ENCODE measurements at places on chromosomes 7 and 10.

GRCh38 chr10:26439406-26440087, 1.4 kb downstream of the APBB1IP start:
- no peak for DNase-seq

DNA sequence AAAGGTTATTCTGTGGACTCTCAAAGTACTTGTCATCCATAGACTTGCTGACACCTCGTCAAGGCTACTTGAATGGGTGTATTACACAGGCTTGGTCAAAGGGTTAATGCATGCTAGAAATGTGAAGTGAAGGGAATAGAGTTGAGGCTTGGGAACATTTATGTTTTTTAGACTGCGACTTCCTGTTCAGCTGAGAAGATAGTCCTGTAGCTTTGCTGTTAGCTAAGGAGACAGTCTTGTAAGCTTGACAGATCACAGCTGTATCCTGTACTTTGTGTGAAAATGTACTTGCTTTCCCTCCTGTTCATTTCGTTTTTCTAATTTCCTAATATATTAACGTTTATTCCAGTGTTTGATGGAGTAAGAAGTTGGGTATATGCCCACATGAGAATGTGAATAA, 52.1 kb downstream of the ADD3 start:
- no peak for DNase-seq

DNA sequence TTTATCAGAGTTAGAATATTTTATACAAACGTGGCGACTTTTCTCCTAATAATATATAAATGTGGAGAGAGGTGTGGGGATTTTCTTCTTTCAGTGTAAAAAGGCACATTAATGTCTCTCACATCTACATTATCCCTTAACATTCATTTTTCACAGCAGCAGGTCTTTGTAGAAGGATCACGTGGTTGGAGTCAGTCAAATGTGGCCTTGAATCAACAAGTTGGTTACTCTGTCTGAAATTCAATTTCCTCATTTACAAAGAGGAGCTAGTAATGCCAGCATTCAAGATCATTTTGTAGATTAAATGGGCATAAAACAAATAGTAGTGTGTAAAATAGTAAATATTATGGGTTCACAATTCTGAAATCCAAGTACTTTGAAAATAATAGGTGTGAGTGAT, 183.1 kb upstream of the SEMA3E start:
- no peak for DNase-seq

DNA sequence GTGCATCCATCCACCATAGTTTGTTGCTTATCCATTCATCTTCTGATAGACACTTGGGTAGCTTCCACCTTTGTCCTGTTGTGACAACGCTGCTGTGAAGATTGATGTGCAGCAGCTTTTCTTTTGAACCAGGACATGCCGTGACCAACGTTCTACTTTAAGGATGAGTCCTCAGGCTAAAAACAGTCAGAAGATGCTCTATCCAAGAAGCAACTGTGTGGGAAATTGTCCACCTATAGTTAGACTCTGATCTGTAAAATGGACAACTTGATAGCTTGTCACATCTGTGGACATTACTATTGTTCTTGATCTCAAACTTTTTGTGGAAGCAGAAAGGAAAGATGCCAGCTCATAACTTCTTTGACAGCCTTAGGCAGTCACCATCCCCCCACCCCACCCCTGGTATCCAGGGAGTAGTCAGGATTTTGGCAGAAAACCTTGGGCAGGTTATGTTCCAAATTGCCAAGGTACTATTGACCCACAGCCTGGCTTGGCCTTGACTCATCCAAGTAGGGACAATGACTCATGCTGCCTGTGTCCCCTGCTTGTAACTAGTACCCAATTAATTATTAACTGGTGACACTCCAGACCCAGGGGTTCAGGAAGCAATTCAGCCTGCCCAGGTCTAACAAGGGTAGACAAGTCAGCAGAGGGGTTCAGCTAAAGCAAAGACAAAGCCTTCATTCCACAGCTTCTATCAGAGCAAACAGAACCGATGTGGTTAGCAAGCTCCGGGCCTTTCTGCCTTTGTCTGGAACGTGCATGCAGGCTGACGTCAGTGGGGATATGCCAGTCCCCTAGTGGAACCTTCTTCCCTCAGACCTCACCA, 99.6 kb upstream of the ANLN start:
- no peak for DNase-seq

DNA sequence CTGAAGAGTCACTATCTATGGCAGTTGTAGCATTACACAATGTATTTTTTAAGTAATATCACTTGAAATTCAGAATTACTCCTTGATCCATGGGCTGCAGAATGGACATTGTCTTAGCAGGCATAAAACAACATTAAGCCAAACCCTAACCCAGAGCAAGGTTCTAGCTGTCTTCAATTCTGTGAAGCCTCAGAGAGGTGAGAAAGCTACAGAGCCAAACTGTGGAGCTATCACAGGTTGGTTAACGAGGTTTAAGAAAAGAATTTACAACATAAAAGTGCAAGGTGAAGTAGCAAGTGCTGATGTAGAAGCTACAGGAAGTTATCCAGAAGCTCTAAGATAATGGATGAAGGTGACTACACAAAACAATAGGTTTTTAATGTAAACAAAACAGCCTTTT, 582.7 kb upstream of the POT1 start:
- no peak for DNase-seq

GRCh38 chr7:112023786-112024185, 182.4 kb downstream of the DOCK4 start:
- no peak for DNase-seq

DNA sequence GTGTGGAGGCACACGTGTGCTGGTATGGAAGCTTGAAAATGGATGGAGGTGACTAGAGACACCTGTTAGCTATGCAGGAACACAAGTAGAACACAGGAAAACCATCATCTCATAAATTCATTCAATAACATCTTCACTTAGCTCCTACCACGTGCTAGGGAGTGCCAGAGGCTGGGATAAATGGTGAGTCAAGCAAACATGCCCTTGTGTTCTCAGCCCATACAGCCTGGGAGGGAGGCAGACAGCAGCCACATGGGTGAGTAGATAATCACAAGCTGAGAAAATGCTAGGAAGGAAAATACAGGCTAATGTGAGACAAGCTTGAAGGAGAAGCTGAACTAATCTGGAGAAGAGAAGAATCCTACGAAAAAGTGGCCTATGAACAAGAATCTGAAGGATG, 468.0 kb upstream of the ZMIZ1 start:
- DNase-seq: no peak

GRCh38 chr7:75055830-75056772, 17.5 kb downstream of the RCC1L start:
- no peak for DNase-seq
